Heart left ventricle (tissue), 16 donors: ENCODE measurements at places on chromosomes 4 and X. TPM values are rescaled to one million over a fixed set of nuclear protein-coding genes. Genes with fewer than 3 reads are reported as not detected.

The CLCN5 gene
- total RNA-seq: 2.5 TPM

The P2RY10 gene
- total RNA-seq: not detected

The CENPVL3 gene
- total RNA-seq: not detected

The CENPI gene
- 0.20 TPM for total RNA-seq

The DCK gene
- 6.8 TPM for total RNA-seq

The CTPS2 gene
- 6.3 TPM for total RNA-seq

The UCHL1 gene
- 7.2 TPM for total RNA-seq

The COX7B2 gene
- total RNA-seq: not detected

The ADD1 gene
- 275 TPM for total RNA-seq

The ZNF141 gene
- total RNA-seq: 8.7 TPM

- no peak for DNase-seq
These were observed 186.6 kb upstream of the MAOA start for GRCh38 chrX:43469391-43470054.

DNA sequence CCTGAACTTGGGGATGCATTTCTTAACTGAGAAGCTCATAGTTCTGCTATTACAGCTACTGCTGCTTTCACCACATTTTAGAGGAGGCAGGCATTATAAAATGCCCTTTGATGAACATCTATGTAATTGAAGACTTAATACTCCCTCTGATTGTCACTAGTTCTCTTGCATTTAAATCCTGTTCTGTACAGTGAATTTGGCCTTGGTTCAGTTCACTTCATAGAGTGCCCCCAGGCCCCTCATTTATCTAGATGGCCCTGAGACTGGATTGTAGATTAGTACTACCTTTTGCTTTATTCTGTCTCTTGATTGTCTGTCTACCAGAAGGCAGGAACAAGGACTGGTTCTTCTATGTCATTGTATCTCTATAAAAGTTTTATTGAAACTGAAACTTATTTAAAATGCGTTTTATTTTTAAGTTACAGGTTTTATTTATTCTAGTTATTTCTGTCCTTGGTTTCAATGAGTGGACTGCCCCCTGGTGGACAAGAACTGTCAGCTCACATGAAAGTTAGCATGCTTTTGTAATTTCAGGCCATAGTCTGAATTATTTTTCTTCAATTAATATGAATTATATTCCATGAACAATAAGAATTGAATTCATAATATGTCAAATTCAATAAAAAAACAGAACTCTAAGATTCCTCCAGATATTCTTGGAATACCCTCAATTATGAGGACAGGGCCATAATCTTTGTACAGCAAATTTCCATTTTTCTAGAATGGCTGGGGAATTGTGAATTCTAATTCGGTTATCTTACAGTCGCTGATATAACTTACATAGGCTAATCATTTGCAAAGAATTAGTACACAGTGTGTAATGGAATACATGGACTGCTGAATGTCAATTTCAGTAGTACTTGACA, 47.2 kb upstream of the TMEM33 start:
- no peak for DNase-seq

DNA sequence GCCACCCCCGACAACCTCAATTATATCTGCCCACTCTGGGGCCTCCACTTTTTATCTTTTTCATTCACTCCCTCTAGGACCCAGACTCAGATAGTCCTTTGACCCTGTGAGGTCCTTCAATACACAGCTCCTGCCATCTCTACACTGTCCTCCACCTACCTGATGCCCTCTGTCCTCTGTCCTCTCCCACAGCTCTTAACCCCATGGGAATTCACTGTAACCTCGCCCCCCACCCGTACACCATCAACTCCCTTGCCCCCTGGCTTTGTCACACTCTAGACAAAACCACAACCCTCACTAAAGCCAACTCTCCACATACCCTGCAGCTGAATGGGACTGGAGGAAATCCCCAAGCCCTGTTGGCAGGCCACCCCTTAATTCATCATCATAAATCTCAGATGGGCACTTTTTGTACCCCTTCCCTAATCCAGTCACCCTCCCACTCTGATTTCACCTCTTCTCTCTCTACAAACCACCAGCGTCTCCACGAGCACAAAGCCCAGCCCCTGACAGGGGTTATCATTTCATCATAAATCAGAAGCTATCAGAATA, 52.3 kb upstream of the ENPP6 start:
- no peak for DNase-seq

GRCh38 chr4:1010395-1011021, 918 bp upstream of the FGFRL1 start:
- peak; percentile 75 for DNase-seq

- no peak for DNase-seq
These were observed 25.7 kb upstream of the TRPC3 start for GRCh38 chr4:121977251-121978171.

DNA sequence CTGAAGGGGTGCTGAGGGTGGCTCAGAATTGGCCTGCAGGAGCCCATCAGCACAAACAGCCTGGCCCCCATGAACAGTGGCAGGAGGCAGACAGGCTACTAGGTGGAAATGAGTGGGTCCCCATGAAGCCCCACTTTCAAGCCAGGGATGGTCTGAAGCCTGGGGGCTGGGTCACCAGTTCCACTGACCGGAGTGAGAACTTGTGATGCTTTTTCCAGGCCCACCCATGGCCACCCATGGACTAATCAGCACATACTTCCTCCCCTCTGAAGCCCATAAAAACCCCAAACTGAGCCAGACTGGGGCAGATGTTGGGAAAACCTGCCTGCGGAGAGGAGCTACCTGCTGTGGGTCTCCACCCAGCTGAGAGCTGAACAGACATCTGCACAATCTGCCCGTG, 284.1 kb downstream of the EVC2 start:
- no peak for DNase-seq

DNA sequence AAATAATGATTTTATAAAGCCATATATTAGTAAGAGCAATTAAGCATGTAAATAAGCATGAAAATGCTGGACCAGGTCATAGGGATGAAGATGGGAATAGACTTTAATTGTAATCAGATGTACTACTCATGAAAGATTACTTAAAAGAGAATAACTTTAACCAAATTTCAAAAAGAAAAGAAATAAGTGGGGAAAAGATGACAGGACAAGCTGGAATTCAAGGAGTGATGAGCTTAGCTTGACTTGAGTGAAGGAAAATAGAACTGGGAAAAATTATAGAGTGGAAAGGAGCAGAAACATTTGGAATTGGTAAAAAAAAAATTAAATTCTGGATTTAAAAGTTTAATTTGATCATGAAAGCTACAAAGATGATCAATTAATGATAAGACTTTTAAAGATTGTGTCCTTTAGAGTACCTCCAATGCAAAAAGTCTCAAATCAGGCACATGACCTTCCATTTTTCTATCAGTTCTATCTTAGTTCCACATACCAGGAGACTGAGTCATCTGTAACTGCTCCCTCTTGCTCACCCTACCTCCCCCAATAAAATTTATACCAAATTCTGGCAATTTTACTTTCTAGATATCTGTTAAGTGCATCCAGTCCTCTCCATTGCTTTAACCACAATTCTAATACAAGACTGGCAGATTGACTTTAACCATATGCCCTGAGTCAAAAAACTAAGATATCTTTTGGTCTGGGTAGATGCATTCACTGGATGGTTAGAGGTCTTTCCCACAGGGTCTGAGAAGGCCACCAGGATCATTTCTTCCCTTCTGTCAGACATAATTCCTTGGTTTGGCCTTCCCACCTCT, 56.4 kb upstream of the SLIT2 start:
- no peak for DNase-seq

- no peak for DNase-seq
These were observed 1040.3 kb upstream of the PCDH10 start for GRCh38 chr4:132108784-132109183.

DNA sequence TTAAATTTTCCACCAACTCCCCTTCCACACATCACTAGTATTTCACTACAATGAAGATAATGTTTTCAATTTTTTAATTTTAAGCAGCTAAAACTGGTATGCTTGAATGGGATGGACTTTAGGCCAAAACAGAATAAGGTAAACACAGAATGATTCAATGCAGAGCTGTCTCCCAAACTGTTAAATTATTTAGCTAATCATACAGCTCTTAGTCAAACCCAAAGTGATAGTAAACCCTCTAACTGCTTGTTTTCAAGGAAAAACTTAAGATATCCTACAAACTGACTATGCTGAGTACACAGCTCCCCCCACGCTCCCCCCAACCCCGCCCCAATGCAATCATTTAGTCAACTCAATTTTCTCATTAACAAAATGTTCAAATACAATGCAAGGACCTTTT, 30.2 kb downstream of the CNOT6L start:
- DNase-seq: no peak

DNA sequence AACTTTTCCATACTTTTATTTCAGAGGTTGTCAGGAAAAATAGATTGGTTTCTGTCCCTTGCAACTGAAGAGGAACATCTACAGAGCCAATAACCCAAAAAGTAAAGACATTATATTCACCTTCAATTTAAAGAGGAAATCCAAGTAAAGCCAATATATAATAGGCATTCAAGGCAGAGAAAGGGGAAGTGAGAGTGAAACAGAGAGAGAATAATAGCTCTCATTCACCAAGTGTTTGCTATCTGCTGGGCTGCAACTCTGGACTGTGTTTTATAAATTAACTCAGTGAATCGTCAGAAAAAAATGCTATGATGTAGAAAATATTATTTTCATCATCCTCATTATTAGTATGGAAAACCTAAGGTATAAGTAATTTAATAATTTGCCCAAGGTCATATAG, 448.5 kb downstream of the TRAM1L1 start:
- DNase-seq: no peak

- peak; percentile 17 for DNase-seq
These were observed 46.2 kb downstream of the NEK1 start for GRCh38 chr4:169566021-169566818.

DNA sequence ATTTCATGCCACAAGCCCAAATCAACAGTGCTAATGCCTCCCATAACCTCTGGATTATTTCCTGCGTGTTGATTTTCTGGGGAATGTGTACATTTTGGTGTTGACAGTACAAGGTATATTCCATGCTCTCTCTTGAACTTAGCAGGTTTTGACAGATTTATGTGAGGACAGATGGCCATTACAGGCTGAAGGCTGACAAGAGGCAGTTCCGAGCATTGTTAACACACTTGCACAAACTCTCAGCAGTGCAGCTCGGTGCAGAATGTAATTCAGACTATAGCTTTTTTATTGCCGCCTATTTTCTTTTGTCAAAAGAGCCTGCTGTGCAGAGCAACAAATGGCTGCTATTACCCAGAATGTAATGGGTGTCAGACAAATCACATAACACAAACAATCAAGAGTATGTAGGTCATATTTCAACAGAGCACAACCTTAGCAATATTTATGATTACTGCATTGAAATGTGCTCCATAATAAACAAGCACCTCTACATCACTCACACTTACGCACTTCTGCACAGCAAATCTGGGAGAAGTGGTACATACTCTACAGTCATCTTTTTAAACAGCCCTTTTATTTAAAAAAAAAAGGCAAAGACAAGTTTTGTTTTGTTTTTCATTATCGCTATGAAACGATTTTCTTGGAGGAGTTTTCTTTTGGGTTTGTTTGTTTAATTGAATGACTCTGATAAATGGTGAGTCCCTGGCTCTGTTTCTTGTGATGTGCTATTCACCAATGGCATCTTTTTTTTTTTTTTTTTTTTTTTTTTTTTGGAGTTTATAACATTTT, 71.6 kb downstream of the PPARGC1A start:
- DNase-seq: no peak

- DNase-seq: no peak
These were observed 45.2 kb downstream of the C4orf50 start for GRCh38 chr4:5973033-5973432.

GRCh38 chr4:169271692-169272007, 894 bp upstream of the SH3RF1 start:
- DNase-seq: no peak

- no peak for DNase-seq
These were observed 895.1 kb downstream of the PCDH18 start for GRCh38 chr4:136637071-136637777.

GRCh38 chr4:173397604-173398003, 1.3 kb downstream of the SCRG1 start:
- no peak for DNase-seq

- DNase-seq: no peak
These were observed 1198.7 kb downstream of the PCDH7 start for GRCh38 chr4:31918891-31919290.

DNA sequence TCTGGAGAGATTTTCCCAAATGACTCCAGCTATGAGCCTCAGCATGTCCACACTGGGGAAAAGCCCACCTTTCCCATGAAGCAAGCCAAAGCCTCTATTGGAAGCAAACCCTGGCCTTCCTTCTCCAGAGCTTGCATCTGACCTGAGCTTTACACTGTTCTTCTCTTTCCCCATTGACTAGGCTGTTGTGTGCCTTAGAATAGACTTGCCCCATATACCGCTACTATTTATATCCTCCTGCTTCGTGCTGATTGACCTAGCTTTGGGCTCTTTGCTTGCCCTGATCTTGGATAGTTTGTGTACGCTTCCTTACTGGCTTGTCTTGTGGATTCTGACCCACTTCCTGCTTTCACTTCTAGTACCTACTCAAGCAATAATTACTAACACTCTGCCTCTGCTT, 30.9 kb downstream of the FAM9B start:
- DNase-seq: no peak

DNA sequence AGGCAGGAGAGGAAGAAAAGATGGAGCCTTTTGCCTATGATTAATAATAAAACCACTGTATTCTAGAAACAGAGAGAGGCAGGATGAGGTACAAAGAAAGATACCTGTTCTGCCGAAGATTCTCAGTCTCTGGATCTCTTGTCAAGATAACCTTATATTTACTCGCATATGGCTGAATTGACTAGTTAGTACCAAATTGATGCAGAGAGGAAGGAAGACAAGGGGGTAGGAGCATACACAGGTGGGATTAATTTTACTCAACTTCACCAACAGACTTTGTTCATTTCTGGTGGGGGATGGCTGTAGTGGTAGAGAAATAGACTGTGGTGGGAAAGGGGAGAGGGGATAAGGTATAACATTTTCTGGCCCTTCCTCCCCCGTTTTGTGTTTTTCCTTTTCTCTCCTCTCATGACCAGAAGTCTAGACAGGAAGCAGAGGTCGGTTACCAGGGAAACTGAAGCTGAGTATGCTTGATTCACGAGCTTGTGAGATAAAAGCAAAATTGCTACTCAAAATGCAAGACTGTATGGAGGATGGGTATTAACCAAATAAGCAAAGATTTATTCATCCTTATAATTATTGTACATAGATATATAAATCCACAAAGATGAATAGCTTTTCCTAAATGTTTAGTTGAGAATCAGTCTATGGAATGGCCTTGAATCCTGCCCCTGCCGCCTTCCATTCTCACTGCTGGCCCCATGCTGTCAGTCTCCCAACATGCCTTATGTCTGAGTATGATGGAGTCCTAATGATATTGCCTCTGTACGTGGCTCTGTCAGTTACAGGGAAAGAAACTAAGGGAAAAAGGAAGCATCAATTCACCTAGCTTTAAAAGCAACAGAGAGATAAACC, 17.8 kb upstream of the PAGE2B start:
- DNase-seq: no peak

- no peak for DNase-seq
These were observed 221.2 kb downstream of the LDB2 start for GRCh38 chr4:16677001-16677944.

DNA sequence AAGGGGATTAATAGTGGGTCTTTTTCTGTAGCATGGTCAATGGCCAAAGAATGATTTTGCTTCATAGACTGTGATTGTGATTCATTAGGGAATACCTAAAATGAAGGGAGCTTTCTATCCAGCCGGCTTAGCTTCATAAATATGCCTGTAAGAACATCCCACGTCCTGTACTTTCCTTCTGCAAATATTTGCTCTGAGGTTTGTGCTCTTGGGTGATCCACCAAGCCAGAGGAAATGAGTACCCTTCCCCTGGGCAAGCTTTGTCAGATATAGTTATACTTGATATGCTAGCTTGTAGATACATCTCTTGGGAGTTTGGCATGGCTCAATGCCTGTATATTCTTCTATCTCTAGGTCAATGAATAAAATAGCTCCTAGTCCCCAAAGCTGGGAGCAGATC, 28.2 kb upstream of the SPARCL1 start:
- no peak for DNase-seq
